Activated T-cell treated with anti-CD3 and anti-CD28 coated beads, Interleukin-2, amount 50 U/mL, for 72 hours (primary cell): ENCODE measurements at places on chromosomes 3 and 15. TPM values are rescaled to one million over a fixed set of nuclear protein-coding genes. Genes with fewer than 3 reads are reported as not detected.

DNA sequence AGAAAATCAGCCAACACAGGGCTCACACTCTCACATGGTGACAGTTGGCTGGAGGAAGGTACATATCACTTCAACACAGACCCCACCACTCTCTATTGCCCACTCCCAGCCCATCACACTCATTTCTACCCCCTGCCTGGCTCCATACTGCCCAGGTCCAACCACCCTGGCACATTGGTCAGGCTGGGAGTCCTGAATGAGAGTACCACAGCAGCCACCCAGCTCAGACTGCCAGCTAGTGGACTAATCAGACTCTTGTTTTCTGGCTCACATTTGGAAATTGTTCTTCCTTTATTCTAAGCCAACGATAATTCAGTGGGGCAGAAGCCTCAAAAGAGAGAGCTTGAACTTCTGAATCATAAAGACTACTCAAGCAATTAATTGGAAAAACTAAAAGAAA lies 20.0 kb downstream of the MRPL46 start:
- no peak for DNase-seq
- H3K4me1 ChIP-seq, result peaks cover 6% of the 10 kb centered on the region
- no peak overlapping the region for H3K27ac ChIP-seq

- H3K27ac ChIP-seq, result no peak overlapping the region
- no peak for DNase-seq
- no peak overlapping the region for H3K4me3 ChIP-seq
- H3K36me3 ChIP-seq, result peaks cover 8% of the 10 kb centered on the region
Measured at GRCh38 chr3:187982142-187982541, 171.8 kb upstream of the LPP start.

DNA sequence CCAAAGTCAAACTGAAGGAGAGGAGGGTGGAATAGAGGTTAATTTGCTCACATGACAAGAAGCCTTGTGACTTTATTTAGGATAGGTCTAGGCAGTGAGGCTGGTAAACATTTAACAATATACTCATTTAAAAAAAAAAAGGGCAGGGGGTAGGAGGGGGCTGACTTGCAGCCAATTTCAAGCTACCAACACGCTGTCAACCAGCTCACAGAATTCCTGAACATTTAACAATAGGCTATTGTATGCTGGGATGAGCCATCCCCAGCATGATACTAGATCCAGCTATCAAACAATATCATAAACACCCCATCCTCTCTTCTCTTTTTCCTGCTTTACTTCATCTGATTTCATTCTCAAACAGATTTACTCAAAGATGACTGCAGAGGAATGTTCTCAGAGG lies 1096.3 kb upstream of the CFAP20DC start:
- H3K4me3 ChIP-seq, result no peak overlapping the region
- H3K27me3 ChIP-seq, result no peaks in the 10 kb centered on the region
- H3K4me1 ChIP-seq, result peaks cover 6% of the 10 kb centered on the region
- no peak overlapping the region for H3K27ac ChIP-seq

GRCh38 chr3:50585919-50586762 lies 16.8 kb downstream of the HEMK1 start:
- H3K27ac ChIP-seq, result peak overlapping the region; percentile 40
- DNase-seq, result peak; percentile 74
- peak overlapping the region; percentile 48 for H3K4me3 ChIP-seq
- H3K4me1 ChIP-seq, result peaks cover 100% of the 10 kb centered on the region

- no peaks in the 10 kb centered on the region for H3K27me3 ChIP-seq
- no peak for DNase-seq
- H3K36me3 ChIP-seq, result peaks cover 2% of the 10 kb centered on the region
- no peak overlapping the region for H3K27ac ChIP-seq
- H3K4me1 ChIP-seq, result peaks cover 49% of the 10 kb centered on the region
- no peak overlapping the region for H3K4me3 ChIP-seq
Measured at GRCh38 chr15:67177752-67178151, 76.7 kb downstream of the AAGAB start.

DNA sequence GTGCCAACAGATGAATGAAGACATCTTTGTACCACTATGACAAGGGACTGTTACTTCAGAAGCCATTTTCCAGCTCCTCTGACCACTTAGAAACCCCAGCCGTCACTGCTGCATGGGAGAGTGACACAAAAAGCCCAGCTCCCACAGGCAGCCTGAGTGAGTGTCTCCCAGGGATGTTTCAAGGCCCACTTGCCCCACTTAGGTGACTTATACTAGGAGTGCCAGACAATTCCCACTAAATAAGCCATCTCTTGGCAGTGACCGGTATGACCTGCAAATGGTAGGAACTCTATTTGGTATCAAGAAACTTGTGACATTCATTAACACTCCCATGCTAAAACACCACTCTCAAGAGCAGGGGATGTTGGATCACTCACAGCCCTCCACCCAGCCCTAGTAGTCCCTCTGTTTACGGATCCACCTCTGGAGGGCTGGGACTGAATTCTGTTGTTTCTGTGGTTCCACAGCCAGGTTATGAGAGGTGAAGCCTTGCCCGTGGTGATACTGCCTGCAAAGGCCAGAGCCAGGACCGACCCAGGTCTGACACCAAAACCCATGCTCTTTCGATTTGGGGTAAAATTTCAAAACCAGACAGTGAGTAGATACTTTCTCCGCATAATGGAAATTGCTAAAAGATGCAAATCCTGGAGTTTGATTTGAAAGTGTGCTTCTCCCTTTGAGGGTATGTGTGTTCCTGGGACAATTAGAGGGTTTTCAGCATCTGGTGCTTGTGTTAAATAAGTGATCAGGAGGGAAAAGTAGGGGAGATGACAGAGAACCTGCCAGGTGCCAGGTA lies 14.5 kb downstream of the RBP1 start:
- H3K4me1 ChIP-seq, result no peaks in the 10 kb centered on the region
- no peak for DNase-seq
- H3K4me3 ChIP-seq, result no peak overlapping the region
- H3K27ac ChIP-seq, result no peak overlapping the region
- no peaks in the 10 kb centered on the region for H3K36me3 ChIP-seq
- no peaks in the 10 kb centered on the region for H3K27me3 ChIP-seq

DNA sequence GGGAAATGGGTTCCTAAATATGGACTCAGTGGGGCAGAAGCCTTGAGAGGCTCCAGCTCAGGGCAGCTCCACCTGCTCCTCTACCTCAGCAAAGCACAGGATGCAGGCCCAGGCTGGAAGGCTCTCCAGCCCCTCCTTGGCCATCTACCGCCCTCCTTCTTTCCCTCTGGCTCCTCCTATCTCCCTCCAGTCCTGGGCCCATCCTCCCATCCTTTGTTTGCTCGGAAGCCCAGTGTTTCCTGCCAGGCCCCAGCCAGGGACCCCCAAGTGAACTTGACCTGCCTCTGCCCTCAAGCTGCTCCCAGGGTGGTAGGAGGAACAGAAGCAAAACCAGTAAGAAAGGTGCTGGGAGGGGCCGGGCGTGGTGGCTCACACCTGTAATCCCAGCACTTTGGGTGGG lies 20.1 kb downstream of the MAPKAPK3 start:
- peaks cover 79% of the 10 kb centered on the region for H3K4me1 ChIP-seq
- peaks cover 17% of the 10 kb centered on the region for H3K36me3 ChIP-seq
- H3K4me3 ChIP-seq, result no peak overlapping the region

DNA sequence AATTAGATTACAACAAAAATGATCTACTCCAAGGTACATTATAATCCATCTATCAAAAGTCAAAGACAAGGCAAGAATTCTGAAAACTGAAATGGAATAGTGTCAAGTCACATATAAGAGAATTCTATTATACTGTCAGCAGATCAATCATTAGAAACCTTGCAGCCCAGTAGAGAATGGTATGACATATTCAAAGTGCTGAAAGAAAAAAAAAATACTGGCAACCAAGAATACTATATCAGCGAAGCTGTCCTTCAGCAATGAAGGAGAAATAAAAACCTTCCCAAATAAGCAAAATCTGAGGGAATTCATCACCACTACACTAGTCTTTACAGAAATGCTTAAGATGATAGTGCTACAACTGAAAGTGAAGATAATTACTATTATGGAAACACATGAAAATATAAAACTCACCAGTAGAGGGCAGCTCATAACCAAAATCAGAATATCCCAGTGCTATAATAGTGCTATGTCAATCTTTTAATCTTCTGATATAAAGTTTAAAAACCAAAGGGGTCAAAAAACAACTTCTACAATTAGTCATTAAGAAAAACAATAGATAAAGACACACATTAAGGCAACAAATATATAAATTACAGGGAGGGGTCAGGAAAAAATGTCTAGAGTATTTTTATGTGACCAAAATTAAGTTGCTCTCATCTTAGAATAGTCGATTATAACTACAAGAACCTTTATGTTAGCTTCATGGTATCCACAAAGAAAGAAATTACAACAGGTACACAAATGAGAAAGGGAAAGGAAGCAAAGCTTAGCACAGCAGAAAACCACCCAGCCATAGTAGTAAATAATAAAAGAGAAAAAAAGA lies 190.7 kb upstream of the CNTN6 start:
- no peak for DNase-seq
- no peaks in the 10 kb centered on the region for H3K36me3 ChIP-seq
- H3K27ac ChIP-seq, result peak overlapping the region; percentile 57

- H3K27ac ChIP-seq, result no peak overlapping the region
- H3K27me3 ChIP-seq, result no peaks in the 10 kb centered on the region
- DNase-seq, result no peak
- no peaks in the 10 kb centered on the region for H3K36me3 ChIP-seq
- no peaks in the 10 kb centered on the region for H3K4me1 ChIP-seq
Measured at GRCh38 chr3:102979191-102979590, 544.4 kb downstream of the ZPLD1 start.

GRCh38 chr3:133695560-133696171 lies 33.9 kb upstream of the TOPBP1 start:
- no peak overlapping the region for H3K4me3 ChIP-seq
- no peaks in the 10 kb centered on the region for H3K27me3 ChIP-seq
- DNase-seq, result no peak
- no peak overlapping the region for H3K27ac ChIP-seq
- H3K36me3 ChIP-seq, result no peaks in the 10 kb centered on the region

- H3K27me3 ChIP-seq, result no peaks in the 10 kb centered on the region
- H3K36me3 ChIP-seq, result no peaks in the 10 kb centered on the region
- peak; percentile 29 for DNase-seq
Measured at GRCh38 chr15:40064231-40064894, 25.4 kb upstream of the SRP14 start.

GRCh38 chr15:34109797-34110663 lies 8.1 kb downstream of the PGBD4 start:
- H3K27me3 ChIP-seq, result peaks cover 13% of the 10 kb centered on the region
- no peak overlapping the region for H3K4me3 ChIP-seq
- DNase-seq, result peak; percentile 17
- peaks cover 5% of the 10 kb centered on the region for H3K4me1 ChIP-seq
- peak overlapping the region; percentile 82 for H3K27ac ChIP-seq

- peaks cover 4% of the 10 kb centered on the region for H3K4me1 ChIP-seq
- H3K36me3 ChIP-seq, result no peaks in the 10 kb centered on the region
- no peaks in the 10 kb centered on the region for H3K27me3 ChIP-seq
- no peak overlapping the region for H3K27ac ChIP-seq
- no peak for DNase-seq
Measured at GRCh38 chr3:129520960-129521359, 7.5 kb upstream of the RHO start.

GRCh38 chr15:50333229-50333628 lies 21.8 kb downstream of the GABPB1 start:
- peaks cover 30% of the 10 kb centered on the region for H3K4me1 ChIP-seq
- H3K27ac ChIP-seq, result no peak overlapping the region
- H3K27me3 ChIP-seq, result no peaks in the 10 kb centered on the region
- peaks cover 8% of the 10 kb centered on the region for H3K36me3 ChIP-seq
- DNase-seq, result no peak

DNA sequence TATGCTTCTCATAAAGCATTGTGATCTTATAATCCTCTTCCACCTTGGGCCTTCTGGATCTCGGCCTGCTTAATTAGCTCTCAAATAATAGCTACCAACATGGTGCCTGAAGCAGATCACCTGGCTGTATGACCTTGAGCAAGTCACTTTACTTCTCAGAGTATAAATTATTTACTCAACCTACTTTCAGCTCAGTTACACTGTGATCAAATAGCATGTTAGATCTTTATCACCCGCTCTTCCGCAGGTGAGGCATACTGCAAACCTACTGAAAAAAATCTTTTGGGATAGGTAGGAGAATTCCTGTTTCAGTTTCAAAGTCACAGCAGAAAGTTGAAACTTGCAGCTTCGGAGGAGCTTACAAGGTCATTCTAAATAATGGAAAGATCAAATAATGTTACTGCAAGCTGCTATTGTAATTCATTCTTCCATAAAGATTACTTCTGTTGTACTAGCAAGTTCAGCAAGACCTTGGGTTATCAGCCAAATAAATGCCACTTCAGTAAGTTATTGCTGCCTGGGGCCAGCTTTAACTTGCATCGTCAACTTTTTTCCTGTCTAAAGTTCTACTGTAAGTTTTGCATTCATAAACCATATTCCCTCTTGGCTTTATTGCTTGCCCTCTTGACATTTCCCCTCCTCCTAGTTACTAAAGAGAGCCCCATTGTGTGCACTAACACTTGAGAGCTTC lies 268.4 kb upstream of the ATP11B start:
- no peak for DNase-seq
- H3K27ac ChIP-seq, result no peak overlapping the region
- H3K4me3 ChIP-seq, result no peak overlapping the region
- no peaks in the 10 kb centered on the region for H3K4me1 ChIP-seq
- H3K27me3 ChIP-seq, result no peaks in the 10 kb centered on the region
- H3K36me3 ChIP-seq, result no peaks in the 10 kb centered on the region

DNA sequence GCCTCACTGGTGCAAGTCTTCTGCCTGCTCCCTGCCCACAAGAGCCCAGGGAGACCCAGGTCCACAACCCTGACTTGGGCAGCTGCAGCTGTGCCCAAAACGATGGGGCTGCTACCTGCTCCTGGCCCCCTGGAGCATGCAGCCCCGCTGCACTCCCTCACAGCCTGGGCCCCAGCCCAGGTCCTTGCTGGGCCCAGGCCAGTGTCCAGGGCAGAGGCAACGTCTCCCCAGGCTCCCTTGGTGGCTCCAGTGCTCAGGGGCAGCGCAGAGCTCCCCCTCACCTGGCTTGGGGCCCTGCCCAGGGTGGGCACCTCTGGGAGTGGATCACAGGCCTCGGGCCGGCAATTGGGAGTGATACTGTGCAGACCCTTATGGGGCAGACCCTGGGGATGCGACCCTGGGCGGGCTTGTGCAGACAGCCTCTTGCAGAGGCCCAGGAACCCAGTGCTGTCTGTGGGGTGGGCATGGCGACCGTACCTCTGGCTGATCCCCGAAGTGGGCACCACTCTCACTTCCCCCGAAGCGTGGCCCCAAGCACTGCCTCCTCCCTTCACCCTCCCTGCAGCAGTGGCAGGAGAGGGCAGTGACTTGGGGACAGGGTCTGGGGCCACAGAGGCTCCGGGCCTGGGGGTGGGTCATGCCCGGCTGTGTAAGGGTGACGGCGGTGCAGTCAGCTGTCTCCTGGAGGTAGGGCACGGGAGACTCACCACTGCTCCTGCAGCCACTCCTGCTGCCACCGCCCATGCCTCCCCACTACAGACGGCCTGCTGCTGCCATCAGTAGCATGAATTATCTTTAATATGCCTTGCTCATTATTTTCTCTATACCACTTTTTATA lies 255.9 kb downstream of the DOCK3 start:
- peaks cover 15% of the 10 kb centered on the region for H3K4me1 ChIP-seq
- H3K27me3 ChIP-seq, result peaks cover 6% of the 10 kb centered on the region
- H3K36me3 ChIP-seq, result peaks cover 15% of the 10 kb centered on the region
- H3K27ac ChIP-seq, result peak overlapping the region; percentile 56

ACTRT3 gene
- 0.46 TPM for total RNA-seq

CELF6 gene
- 0.65 TPM for total RNA-seq

KCNAB1 gene
- not detected for total RNA-seq

U2SURP gene
- total RNA-seq, result 179 TPM

FGD5 gene
- total RNA-seq, result not detected
